ENCODE measurements at places on chromosomes 5 and 9. TPM values are rescaled to one million over a fixed set of nuclear protein-coding genes. Genes with fewer than 3 reads are reported as not detected.

DNA sequence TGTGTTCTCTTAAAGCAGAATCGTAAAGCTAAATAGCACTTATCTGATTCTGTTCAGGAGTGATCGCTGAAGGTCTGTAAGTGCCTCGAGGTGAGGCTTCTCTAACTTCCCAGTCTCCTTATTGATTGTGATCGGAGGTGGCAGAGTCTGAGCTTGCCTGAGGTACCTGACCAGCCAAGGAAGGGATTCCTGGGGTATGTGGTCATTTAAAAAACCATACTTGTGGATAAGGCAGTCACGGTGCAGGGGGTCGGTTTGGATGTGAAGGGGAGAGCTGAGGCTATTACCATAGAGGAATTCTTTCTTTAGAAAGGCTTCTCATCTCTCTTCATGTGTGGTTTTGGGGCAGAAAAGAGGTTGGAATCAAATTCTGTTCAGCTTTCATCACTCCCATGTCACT lies 193.7 kb downstream of the TLE4 start:
- DNase-seq: no peak
- no peak overlapping the region for H3K4me3 ChIP-seq
- no peaks in the 10 kb centered on the region for H3K27me3 ChIP-seq
- no peaks in the 10 kb centered on the region for H3K36me3 ChIP-seq
- no peak overlapping the region for H3K27ac ChIP-seq

- H3K4me1 ChIP-seq: no peaks in the 10 kb centered on the region
- H3K36me3 ChIP-seq: no peaks in the 10 kb centered on the region
- no peaks in the 10 kb centered on the region for H3K27me3 ChIP-seq
- DNase-seq: no peak
Measured at GRCh38 chr9:76314321-76314720, 79.9 kb downstream of the RFK start.

- H3K36me3 ChIP-seq: no peaks in the 10 kb centered on the region
- no peak overlapping the region for H3K27ac ChIP-seq
- peaks cover 2% of the 10 kb centered on the region for H3K27me3 ChIP-seq
- no peaks in the 10 kb centered on the region for H3K4me1 ChIP-seq
- H3K4me3 ChIP-seq: no peak overlapping the region
Measured at GRCh38 chr9:87950765-87951488, 23.4 kb downstream of the CDK20 start.

DNA sequence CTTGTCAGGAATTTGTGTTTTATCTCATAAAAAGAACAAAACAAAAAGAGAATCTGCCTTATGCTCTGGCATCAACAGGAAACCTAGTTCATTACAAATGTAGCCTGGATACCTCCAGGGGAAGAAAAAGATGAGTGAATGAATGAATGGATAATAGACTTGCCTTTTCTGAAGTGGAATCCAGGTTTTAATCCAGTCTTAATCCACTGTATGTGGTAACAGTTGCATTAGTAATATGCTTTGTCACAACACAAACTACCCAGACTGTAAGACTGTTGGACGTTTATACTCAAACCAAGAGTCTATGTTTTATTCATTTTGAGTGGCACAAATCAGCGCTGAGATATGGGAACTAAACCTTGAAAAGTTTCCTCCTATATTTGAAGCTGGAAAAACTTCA lies 32.1 kb upstream of the MAP3K1 start:
- no peaks in the 10 kb centered on the region for H3K36me3 ChIP-seq
- no peaks in the 10 kb centered on the region for H3K4me1 ChIP-seq
- H3K27me3 ChIP-seq: no peaks in the 10 kb centered on the region
- DNase-seq: no peak
- H3K4me3 ChIP-seq: no peak overlapping the region

- no peaks in the 10 kb centered on the region for H3K36me3 ChIP-seq
- no peaks in the 10 kb centered on the region for H3K27me3 ChIP-seq
- no peaks in the 10 kb centered on the region for H3K4me1 ChIP-seq
- no peak for DNase-seq
- no peak overlapping the region for H3K27ac ChIP-seq
- no peak overlapping the region for H3K4me3 ChIP-seq
Measured at GRCh38 chr9:79465156-79465555, 106.6 kb upstream of the TLE4 start.

DNA sequence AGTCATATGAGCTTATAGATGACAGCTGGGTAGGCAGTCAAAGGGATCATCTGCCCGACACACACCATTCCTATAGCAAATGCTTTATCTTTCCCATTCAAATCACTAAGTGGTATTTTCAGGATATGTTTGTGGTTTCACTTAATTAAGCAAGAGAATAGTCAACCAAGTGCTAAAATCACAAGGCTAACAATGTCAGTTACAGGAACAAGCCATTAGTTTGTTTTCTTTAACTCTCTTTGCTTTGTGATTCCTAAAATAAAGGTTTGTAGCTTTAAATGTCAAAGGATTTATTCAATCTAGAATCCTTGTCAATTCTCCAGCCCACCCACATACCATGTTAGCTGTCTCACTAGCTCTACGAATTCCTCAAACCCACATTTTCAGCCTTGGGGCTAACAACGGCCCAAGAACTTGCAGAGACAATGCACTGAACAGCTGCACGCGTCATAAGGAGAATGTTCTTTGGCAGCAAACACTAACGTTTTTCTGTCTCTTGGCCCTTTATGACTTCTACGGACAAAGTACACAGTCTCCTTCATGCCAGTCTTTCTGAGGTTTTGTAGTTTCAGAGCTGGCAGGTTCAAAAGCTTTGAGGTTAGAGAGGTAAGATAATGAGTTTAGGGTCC lies 56.6 kb downstream of the ELAVL2 start:
- no peak overlapping the region for H3K4me3 ChIP-seq
- no peak overlapping the region for H3K27ac ChIP-seq
- H3K36me3 ChIP-seq: no peaks in the 10 kb centered on the region

The SPINK5 gene
- total RNA-seq: not detected

The KCNN2 gene
- not detected for total RNA-seq

Measured in osteoblast (primary cell).